ENCODE measurements at places on chromosomes 7 and 10.

DNA sequence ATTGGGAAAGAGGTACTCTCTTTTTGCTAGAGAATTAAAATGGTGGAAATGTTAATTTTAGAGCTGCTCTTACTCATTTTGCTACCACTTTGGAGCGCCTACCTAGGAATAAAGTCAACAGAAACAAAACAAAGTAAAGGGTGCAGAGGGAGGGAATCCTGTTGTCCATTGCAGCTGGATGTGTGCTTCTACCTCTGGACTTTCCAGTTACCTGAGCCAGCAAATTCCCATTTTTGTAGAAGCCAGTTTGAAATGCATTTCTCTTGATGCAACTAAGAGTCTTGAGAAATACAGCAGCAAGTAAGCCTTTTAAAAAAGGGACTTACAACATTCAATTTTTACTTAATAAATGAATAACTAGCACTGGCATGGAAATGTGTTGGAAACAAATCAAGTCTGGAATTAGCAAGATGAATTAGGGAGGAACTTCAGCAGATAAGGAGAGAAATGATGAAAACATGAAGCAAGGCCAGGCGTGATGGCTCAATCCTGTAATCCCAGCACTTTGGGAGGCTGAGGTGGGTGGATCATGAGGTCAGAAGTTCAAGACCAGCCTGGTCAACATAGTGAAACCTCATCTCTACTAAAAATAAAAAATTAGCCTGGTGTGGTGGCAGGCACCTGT lies 113.5 kb upstream of the CTTNBP2 start:
- no peak for DNase-seq

DNA sequence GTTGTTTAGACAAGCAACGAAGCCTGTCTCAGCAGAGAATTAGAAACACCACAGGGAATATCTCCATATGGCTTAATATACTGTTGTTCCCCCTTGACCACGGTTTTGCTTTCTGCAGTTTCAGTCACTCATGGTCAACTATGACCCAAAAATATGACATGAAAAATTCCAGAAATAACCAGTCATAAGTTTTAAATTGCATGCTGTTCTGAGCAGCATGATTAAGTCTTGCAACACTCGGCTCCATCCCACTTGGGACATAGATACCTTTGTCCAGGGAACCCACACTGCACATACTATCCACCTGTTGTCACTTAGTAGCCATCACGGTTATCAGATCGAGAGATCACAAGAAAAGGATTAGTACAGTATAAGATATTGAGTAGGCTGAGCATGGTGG lies 60.7 kb upstream of the FOXK1 start:
- no peak for DNase-seq

- DNase-seq = no peak
Observed at GRCh38 chr7:410395-410910, 109.2 kb downstream of the PDGFA start.

GRCh38 chr7:43112459-43112940 lies at the start of gene HECW1:
TSS of gene HECW1 (plus strand) at chr7:43112647. CDS start at chr7:43243906, 131,259 bp downstream.
- no peak for DNase-seq
